ENCODE measurements at places on chromosomes 6 and 20.
A peak's percentile ranks its signal among the peaks of the same experiment; 100 is the strongest.

DNA sequence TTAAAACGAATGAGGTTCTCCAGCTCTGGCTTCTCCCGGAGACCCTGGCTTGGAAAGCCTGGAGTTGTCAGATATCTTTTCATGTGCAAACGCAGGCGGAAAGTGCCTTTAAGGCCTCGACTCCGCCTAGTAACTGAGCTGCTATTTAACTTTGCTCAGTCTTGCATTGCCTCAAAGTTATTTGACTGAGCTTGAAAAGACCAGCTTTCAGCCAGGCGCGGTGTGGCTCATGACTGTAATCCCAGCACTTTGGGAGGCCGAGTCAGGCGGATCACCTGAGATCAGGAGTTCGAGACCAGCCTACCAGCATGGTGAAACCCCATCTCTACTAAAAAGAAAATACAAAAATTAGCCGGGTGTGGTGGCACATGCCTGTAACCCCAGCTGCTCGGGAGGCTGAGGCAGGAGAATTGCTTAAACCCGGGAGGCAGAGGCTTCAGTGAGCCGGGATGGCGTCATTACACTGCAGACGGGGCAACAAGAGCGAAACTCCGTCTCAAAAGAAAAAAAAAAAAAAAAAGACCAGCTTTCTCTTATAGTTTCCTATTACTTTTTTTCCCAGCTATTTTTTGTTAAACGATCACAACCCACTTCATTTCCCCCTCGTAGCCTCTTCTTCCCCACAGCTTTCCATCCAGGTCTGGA is 1.9 kb downstream of the GCNT2 start:
- no peak for DNase-seq

- DNase-seq, result no peak
These were observed 178.4 kb upstream of the ZNF184 start for GRCh38 chr6:27651371-27651732.

DNA sequence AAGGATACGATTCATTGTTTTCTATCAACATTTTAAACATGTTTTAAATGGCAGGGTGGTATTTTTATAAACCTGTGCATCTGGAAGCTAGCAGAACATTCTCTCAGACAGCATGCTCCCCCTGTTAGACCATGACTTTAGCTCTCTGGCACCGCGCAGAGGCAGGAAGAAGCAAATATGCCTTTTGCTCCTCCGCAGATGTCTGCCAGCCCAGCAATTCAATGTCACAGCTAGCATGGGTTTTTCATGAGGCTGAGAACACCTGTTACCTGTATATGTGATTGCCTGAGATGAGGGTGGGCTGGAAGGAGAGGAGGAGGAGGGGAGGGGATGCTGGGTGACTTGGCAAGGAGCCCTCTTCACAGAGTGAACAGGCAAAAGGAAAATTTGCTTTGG is 6.7 kb downstream of the MTCH1 start:
- peak; percentile 28 for DNase-seq

DNA sequence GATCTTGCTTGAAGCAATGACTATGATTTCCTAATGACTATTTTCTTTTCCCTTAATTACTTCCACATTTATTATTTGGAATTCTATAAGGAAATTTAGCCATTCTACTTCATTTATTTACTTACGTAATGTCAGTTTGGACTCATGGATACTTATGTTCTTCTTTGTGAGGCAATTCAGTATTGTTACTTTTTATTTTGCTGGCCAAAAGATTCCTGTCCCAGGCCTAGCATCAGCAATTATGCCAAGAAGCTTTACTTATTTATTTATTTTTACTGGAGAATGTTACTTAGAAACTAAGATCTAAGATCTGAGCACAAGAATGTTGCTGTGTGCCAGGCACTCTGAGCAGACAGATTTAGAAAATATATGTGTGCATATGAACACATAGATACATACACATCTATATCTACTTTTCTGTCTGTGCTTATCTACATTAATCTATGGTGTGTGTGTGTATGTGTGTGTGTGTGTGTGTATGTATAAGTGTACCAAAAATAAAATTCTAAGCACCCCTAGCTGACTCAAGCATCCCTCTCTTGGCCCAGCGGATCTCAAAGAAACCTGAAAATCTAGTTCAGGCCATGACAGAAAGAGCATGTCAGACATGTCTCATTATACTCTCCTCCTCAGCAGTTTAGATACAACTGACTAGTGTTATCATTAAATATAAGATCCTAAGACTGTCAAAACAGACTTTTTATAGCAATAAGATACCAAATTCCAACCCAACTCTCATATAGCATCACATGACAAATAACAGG is 640.0 kb upstream of the GJE1 start:
- DNase-seq, result no peak

DNA sequence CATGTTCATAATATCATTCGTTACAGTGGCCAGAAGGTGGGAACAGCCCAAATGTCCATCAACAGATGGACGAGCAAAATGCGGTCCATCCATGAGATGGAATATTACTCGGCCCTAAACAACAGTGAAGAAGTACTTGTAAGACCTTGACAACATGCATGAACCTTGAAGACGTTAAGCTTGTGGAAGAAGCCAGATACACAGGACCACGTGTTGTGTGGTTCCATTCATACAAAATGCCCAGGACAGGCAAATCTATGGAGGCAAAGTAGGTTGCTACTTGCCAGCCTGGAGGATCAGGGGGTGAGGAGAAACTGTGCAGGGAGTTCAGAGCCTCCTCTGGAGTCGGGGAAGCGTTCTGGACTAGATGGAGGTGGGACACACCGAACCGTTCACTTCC is 207.1 kb downstream of the ERMARD start:
- no peak for DNase-seq

GRCh38 chr6:170018936-170019817 is 267.8 kb downstream of the ERMARD start:
- DNase-seq, result no peak

DNA sequence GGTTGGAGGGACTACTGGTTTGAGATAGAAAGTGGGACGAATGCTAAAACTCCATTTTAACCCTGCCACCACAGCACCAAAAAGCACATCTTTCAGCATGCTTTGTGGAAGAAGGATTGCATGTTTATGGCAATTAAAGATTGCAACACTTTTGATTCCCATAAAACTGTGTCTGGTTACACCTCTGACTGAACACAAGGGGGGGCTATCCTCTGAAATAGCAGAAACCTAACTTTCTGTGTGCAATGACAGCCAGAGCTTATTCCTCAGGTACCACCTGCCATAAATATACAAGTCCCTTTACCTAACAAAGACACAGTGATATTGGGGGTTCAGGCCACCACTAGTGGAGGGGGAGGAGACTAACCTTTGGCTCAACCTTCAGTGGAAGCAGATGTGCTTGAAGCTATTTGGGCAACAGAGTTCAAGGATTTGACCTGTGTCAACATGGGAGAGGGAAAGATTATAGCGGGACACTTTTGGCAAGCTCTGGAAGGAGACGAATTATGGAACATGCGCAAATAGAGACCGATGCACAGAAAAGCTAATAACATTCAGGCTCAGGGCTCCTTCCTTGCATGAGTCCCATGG is 9.6 kb upstream of the PLG start:
- no peak for DNase-seq

GRCh38 chr6:106064142-106064541 is 22.0 kb upstream of the PRDM1 start:
- no peak for DNase-seq

- DNase-seq, result no peak
These were observed 10.2 kb downstream of the STX11 start for GRCh38 chr6:144160431-144161005.

GRCh38 chr6:357261-357790 is 34.2 kb upstream of the IRF4 start:
- no peak for DNase-seq

DNA sequence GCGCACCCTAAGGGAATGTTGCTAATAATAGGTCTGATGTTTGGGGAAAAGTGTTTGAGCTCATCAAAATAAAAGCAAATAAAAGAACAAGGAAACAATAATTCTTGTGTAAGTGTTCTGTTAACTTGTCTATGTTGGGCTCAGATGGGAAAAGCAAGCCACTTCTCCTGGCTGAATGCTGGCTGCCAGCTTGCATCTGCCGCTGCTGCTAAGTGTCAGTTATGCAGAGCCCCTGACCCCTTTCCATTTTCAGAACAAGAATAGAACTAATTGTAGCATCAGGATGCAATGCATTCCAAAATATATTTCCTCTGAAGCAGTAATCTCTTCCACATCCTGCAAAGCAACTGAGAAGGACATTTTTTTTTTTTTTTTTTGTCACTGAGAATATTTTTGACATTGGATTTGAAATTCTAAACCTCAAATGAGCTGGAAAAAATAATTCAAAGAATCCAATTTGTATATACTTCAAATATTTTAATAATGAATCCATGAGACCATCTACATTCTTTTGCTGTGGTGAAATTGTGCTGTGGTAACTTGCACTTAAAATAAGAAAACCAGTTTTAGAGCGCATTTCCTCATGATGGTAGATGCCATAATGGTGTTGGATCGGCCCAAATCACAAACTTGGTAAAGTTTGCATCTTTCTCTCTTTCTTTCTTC is 43.9 kb upstream of the DEK start:
- no peak for DNase-seq

GRCh38 chr6:98292810-98293209 is 541.6 kb upstream of the POU3F2 start:
- no peak for DNase-seq

DNA sequence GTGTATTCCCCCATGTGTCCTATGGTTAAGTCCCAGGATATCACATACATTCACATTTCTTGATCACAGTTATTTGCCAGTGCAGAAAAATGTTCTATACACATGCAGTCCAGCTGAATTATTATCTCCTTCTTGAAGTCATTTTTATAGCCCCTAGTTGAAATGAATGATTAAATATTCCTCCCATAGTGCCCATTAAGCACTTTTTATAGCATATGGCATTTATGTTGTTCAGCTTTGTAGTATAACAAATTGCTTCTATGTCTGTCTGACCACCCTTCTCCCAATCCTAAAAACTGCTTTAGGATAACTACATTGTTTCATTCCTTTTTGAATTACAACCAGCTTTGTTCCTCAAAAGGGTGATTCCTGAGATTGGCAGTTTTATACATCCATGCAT is 123.5 kb downstream of the ADGRB3 start:
- DNase-seq, result no peak

- no peak for DNase-seq
These were observed 202.0 kb downstream of the ZFAND3 start for GRCh38 chr6:38021571-38021970.

GRCh38 chr6:10553871-10554270 is 32.7 kb downstream of the GCNT2 start:
- DNase-seq, result no peak

GRCh38 chr6:168183613-168183970 is 104.6 kb upstream of the FRMD1 start:
- DNase-seq, result no peak

GRCh38 chr20:472137-472846 is 10.0 kb upstream of the TBC1D20 start:
- DNase-seq, result no peak

GRCh38 chr6:24929242-24929641 is 6.5 kb downstream of the RIPOR2 start:
- peak; percentile 57 for DNase-seq

- no peak for DNase-seq
These were observed 311.8 kb upstream of the MMS22L start for GRCh38 chr6:97594844-97595243.

DNA sequence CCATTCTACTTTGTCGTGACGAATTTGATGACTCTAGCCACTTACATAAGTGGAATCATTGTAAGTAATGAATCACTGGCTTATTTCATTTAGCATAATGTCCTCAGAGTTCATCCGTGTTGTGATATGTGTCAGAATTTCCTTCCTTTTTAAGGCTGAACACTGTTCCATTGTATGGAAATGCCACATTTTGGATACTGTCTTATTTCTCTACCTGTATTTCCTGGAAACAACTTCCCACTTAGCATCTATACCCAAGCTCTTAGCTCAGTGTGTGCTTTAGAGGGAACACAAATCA is 28.8 kb upstream of the GGTLC1 start:
- no peak for DNase-seq

DNA sequence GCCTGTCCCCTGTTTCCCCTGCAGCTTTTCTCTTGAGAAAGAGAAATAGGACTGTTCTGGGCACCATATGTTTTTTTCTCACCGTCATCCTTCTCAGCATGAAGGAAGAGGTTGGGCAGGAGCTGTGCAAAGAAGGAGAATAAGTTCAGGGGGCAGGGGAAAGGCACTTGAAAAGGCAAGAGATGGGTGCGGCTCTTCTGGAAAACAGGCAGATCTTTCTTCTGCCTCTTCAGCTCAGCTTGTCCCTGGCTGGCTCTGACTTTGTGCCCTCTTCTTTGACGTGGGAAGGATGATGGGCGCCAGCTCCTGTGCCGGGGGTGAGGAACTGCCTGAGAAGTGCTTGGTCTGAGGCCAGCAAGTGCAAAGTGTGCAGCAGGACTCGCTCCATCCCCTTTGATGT is 206.5 kb downstream of the DOK5 start:
- DNase-seq, result no peak

DNA sequence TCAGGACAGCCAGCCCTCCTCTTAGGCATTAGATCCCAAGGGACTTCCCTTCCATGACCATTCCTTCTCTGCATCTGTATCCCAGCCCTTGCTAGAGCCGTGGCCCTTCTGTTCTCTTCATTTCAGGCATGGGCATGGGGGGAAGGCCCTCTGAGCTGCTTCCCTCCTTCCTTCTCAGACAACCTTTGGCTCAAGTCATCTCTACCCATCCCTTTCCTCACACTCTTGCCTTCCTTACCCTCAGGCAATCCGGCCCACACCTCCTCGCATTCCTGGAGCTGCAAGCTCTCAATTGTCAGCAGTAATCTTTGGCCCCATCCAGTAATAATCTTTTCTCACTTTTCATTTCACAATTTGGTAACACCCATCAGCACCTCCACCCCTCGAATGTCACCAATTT is 426.9 kb upstream of the JARID2 start:
- no peak for DNase-seq

GRCh38 chr6:46628498-46628897 is 24.1 kb downstream of the CYP39A1 start:
- DNase-seq, result no peak

GRCh38 chr6:112018619-112019416 is 35.1 kb upstream of the CCN6 start:
- no peak for DNase-seq

DNA sequence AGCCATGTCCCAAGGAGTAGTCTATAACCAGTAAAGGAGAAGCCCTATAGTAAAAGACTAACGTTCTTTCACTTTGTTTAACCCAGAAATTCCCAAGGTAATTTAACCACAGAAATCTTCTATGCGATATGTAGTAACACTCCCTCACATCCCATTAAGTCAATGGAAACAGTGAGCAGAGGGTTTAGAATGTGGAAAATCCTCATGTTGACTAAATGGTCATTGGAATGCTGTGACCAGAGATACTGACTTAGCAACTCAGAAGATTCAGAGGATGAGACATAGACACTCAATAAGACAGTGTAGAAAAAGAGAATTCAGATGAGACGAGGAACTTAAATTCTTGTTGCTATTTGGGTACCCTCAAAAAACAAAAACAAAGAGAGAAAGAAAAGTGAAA is 562.2 kb upstream of the NOX3 start:
- no peak for DNase-seq

GRCh38 chr6:21295506-21296240 is 297.9 kb upstream of the SOX4 start:
- no peak for DNase-seq

GRCh38 chr6:88141561-88142296 is 24.4 kb downstream of the CNR1 start:
- DNase-seq, result no peak
